Heart right ventricle (tissue), 16 donors: ENCODE measurements at places on chromosomes 4 and X. TPM values are rescaled to one million over a fixed set of nuclear protein-coding genes. Genes with fewer than 3 reads are reported as not detected.

- DNase-seq = no peak
Observed at GRCh38 chr4:86999136-86999643, 64.4 kb downstream of the AFF1 start.

ART3 gene
- 108 TPM for polyA plus RNA-seq

GRCh38 chrX:81229901-81230300, 28.0 kb downstream of the SH3BGRL start:
- DNase-seq = no peak

- DNase-seq = no peak
Observed at GRCh38 chrX:31808357-31808756, 736.5 kb upstream of the FTHL17 start.

DNA sequence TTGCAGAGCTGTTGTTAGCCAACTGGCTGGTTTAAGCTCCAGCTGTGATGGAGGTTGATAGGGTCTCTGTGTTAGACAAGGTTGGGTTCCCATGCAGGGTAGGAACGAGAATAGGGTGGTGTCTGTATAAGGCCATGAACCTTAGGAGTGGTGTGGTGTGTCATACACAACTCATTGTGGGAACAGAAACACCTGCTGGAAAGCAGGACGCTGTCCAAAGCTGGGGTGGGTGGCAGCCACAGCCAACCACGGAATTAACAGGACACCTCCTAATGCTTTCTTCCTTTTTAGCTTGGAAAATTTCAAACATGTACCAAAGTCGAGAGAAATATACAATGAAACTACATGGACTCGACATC, 94.4 kb downstream of the ARHGAP10 start:
- DNase-seq = no peak

DNA sequence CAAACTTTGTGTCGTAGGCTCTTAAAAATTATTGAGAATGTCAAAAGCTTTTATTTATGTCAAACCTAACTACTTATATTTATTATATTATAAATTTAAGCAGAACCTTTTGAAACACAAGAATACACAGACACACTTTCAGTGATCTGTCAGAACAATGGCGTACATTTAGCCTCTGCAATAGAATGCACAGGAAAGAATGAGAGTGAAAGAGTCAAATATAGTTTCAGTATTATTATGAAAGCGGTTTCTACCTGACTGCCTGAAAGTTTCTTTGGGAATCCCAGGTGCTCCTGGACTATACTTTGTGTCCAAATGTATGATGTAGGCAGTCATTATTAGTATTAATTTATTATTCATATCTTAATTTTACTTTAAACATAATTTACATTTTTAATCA, 872.0 kb upstream of the AGA start:
- no peak for DNase-seq

DNA sequence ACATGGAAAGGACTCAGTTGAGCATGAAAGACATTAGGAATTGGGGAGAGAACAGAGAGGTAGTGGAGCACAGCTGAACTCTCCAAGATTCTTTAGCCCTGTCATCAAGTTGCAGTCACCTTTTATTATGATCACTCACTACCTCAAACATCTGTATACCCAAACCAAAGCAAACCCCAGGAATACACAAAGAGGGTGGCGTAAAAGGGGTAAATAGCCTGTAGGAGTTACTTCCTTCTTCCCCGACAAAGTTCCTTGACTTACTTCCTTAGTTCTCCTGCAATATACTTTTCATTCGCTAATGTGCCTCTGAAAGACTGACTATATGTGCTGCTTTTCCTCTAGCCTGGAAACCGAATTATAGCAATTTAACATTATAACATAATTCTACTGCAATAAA, 159.9 kb downstream of the SPRY1 start:
- DNase-seq = no peak

GRCh38 chr4:87120411-87121162, 99.8 kb downstream of the KLHL8 start:
- peak; percentile 40 for DNase-seq

PPEF1 gene
- polyA plus RNA-seq = 0.29 TPM

GRCh38 chrX:134469486-134469885, 9.5 kb downstream of the HPRT1 start:
- no peak for DNase-seq

DNA sequence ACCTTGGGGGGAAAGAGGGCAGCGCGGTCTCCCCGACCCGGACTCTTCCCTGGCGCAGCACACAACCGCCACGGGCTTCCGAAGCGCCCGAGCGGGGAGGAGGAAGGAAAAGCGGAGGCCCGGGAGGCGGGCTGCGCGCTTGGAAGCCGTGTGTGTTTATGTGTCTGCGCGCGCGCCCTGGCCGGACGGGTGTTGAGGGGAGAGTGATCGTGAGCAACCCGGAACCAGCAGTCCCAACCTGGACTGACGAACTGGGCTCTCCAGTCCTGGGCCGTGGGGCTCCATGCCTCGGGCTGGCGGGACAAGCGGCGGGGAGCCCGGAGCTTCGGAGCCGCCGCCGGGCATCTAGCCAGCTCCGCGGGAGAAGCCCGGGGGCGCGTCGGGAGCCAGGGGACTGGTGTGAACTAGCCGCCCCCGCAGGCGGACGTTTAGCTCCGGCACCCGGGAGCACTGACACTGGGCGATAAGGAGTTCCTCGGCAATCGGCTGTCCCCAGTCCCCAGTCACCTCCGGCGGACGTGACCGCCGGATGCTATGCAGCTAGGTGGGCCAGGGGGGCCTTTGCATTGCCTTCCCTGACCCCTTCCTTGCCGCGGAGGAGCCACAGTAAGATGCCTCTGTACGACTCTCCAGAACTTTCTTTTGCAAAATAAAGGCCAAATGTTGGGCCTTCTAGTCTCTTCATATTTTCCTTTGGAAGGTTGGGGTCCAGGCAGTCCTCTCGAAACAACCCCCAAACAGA, 74.8 kb upstream of the BCOR start:
- peak; percentile 67 for DNase-seq

DCX gene
- under 0.01 TPM for polyA plus RNA-seq

DNA sequence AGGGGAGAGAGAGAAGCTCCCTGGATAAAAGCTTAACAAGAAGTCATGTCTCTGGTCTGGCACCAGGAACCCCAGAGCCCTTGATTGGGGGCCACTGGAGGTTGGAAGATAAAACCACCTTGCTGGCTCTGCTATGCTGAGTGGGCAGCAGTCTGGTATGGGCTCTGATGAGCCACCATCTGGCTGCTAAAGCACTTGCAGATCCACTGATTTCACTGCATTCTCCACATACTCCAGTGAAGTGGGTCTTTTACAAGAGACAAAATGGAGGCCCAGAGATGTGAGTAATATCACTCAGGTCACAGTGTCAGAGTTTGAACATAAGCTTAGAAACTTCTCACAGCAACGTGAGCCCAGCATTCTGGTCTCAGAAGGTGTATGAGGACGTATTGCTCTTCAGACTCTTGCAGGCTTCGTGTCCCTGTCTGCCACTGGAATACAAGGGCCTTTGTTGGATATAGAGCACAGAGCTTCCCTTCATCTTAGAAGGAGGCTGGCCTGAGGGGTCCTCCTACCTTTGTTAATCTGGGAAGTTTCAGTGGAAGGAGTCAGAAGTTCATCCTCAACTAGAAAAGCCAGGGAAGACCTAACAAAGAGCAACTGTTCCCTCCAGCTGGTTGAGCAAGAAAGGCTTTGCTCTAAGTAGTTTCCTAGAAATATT, 11.8 kb downstream of the CLDN2 start:
- DNase-seq = no peak

DNA sequence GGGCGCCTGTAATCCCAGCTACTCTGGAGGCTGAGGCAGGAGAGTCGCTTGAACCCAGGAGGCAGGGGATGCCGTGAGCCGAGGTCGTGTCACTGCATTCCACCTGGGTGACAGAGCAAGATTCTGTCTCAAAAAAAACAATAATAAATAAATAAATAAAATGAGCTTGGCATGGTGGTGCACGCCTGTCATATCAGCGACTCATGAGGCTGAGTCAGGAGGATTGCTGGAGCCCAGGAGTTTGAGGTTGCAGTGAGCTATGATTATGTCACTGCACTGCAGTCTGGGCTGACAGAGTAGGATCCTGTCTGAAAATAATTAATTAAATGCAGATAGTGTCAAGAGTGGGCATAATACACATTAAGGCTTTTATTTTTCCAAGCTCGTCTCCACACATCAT, 77.5 kb downstream of the DHRSX start:
- no peak for DNase-seq

KIAA0232 gene
- polyA plus RNA-seq = 12.8 TPM

- DNase-seq = no peak
Observed at GRCh38 chr4:18439311-18439710, 417.8 kb upstream of the LCORL start.

LRAT gene
- polyA plus RNA-seq = not detected

DNA sequence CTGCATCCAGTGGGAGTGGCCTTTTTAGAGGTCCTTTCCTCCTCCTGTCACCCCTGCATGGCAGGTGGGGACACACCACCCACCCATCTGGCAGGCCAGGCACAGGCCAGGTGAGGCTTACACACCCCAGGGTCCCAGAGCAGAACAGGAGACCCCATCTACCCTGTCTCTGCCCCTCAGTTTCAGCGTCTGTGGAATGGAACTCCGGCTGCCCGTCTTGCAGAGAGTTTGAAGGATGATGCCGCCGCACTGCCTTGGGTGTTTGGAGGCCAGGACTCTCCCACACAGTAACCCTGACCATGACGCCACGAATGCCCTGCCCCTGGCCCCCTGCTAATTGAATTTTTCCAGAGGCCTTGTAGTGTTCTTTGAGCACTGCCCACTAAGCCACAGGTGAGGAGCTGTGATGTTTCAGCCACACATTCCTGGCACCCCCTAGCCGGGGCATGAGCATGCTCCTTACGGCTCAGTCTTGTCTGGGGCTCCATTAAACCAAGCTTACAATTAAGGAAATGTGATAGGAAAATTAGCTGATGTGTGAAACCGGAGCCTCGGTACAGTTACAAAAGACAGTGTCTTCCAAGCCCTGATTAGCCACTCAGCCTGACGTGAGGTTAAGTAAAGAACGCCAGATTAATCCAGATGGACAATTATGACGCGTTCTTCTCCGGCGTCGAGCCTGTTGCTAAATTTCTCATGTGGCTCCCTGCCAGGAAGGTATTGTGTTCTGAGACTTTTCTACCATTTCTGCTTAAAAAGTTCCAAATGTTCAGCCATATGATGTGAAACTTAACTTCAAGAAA, 39.3 kb downstream of the HMX1 start:
- no peak for DNase-seq

TDO2 gene
- polyA plus RNA-seq = not detected

- no peak for DNase-seq
Observed at GRCh38 chr4:57158221-57158620, 48.0 kb upstream of the IGFBP7 start.

- no peak for DNase-seq
Observed at GRCh38 chr4:188143731-188144130, 4.5 kb downstream of the TRIML1 start.

DNA sequence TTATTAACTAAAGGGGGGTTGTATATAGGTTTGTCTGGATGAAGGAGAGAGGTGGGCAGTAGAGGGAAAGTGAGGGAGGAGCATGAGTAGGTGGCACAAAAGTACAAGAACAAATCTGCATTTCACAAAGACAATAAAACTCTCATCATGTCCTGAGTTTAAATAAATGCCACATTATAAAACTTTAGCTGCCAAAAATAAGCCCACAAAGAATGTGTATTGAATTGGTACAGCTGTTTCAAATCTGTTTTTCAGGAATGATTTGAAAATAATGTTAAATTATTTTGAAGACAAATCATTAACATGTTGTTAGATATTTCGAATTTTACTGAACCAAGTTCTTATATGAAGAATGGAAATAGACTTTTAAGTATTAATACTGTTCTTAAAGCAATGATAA, 5.8 kb downstream of the CNKSR2 start:
- DNase-seq = no peak

DNA sequence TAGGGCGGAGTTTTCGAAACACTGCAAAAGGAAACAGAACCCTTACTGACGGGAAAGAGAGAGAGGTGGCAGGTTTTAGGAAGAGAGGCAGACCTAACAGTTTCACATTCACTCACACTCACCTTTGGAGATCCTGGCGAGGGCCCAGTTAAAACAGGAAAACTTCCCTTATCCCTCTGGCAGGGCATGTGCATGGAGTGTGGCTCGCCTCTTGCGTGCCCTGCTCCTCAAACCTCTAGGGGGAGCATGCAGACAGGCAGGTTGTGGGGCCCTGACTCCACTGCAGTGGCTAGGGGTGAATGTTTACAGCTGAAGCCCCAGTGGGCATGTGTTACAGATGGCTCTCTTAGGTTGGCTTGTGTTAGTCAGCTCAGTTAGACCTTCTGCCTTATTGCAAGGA, 451.5 kb downstream of the UBE2NL start:
- no peak for DNase-seq

FAT1 gene
- polyA plus RNA-seq = 20.4 TPM

DNA sequence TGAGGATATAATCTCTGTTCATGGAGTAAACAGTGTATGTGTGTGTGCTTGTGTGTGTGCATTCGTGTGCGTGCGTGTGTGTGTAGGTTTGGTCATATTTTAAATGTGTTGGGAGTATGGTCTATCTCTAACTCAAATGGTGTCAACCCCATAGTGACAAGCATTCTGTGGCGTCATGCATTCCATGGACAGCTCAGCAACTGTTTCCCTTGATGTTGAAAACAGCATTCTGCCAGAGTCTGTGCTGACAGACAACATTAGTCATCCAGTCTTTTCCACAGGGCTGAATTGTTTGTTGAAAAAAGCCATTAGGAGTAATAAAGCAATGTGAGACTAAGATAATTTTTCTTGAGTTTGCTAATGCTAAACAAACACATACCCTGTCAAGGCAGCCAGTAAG, 706.6 kb downstream of the PCDH19 start:
- DNase-seq = no peak

DNA sequence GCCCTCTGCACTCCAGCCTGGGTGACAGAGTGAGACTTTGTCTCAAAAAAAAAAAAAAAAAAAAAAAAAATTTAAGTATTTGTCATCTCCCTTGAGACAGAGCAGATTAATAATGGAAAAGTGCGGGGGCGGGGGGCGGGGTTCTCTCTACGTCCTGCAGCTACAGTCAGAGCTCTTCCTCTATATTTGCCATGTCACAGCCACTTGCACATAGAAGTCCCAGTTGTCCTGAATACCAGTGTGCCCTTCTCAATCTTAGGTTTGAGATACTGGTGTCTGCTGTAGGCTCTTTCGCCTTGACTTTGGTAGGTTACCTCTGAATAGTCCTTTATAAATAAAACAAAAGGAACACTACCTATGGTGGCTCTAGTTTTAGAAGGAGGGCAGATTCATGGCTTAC, 237.8 kb upstream of the PGRMC2 start:
- no peak for DNase-seq

DNA sequence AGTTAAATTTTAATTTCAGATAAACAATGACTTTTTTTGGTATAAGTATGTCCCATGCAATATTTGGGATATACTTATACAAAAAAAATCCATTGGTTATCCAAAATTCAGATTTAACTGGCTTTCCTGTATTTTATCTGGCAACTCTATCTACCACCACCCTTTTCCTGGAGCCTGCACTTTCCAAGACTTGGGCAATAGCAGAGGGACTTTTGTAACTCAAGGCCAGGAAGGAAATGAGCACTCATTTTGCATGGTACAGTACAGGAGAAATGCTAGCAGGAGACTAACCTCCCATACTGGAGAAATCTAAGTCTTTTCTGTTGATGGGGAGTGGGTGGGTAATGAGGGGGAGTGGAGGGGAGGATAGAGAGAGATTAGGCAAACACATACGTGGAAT, 37.7 kb upstream of the PLAC1 start:
- no peak for DNase-seq
